Central memory CD8-positive, alpha-beta T cell (primary cell): ENCODE measurements at places on chromosomes 5 and 9.
A peak's percentile ranks its signal among the peaks of the same experiment; 100 is the strongest.

- DNase-seq = no peak
These were observed 497.4 kb upstream of the CCNG1 start for GRCh38 chr5:162939991-162940390.

DNA sequence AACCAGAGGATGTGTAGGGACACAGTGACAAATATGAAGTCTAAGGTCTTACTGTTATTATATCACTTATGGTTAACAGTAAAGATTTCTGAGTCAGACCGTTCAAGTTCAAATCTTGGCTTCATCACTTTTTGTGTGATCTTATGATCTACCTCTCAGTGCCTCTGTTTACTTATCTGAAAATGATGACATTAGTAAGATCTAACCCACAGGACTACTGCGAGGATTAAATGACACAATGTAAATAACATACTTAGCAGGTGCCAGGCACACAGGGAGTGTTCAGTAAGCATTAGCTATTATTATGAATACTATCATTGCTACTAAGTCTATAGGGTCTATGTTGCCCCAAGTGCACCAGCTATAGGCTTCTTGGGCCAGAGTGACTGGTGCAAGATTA, 2.0 kb downstream of the IRF1 start:
- DNase-seq = no peak

DNA sequence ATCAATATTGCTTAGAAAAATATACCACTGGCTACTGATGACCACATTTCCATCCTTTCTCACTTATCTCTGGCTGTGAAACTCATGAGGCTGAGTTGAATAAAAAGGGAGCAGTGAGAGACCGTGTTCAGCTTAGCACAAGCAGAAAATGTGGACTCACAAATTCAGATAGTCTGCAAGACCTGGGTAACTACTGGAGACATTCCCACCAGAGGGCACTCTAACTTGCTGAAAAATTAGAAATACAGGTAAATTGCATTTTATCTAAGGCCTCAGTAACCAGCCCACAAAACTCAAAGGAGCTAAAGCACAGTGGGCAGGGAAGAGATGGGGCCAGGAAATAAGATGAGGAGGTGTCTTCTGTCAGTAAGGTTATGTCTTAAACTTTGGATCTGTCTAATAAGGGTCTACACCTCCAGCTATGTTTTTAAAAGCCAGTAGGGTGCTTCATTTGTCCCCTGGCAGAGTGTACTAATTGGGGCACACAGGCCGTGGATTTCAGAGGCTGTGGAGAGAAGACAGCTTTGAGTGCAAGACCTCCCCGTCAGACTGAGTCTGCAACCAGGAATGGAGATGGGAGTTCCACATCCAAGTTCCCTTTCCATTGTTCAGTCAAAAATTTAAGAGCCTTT, 8.7 kb upstream of the NDUFB6 start:
- no peak for DNase-seq

DNA sequence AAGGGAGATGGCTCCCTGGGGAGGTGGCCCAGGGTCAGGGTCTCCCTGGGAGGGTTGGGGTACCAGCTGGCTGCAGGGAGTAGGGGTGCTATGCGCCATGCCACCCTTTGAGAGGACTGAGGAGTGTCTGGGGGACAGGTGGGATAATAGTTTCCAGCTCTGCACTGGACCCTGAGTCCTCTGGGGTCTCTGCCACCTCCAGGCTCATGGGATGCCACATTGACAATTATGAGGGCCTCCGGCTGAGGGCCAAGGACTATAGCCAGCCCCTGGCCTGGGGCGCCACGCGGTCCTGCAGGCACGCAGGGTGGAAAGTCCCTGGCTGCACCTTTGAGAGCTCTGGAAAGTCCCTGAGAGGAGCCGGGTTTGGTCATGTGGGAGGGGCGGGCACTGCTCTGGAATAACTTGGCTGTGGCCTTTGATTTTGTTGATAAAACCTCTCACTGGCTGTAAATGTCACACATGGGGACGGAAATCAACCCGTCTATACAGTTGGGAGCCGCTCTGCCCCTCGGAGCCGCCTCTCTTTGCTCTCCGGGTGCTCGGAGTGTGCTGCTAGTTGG, 16.0 kb downstream of the TRAF2 start:
- DNase-seq = peak; percentile 58

DNA sequence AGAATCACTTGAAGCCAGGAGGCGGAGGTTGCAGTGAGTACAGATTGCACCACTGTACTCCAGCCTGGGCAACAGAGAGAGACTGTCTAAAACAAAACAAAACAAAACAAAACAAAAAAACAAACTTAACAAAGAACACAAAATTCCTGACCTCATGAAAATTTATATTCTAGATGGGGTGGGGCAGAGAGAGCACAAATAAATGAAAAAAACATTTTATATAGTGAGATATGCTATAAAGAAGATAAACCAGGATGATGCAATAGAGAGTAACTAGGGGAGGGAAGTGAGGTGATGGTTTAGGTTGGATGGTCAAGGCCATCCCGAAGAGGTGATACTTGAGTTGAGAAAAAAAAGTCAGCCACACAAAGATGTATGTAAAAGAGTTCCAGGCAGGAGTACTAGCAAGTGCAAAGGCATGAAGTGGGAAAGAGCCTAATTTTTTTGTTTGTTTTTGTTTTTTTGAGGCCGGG, 10.2 kb upstream of the LARS1 start:
- no peak for DNase-seq

DNA sequence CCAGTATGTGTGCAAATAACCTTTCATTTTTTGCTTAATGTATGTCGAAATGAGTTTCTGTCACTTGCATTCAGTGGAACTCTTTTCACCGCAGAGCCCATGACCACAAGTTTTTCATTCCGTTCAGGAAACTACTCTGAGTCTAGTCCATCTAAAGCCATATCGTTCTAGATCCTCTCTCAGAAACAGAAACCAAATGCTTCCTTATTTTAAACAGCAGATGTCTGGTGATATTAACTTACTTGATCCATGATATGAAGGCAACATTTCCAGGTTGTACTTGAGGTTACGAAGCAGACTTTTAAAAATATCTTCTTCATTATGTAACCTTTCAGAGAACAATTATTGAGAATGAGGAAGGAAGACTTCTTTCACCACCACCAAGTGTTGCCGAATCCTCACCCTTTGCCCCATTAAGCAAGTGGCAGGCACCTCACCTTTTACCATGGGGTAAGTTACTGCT, 72.4 kb upstream of the GNAQ start:
- no peak for DNase-seq

DNA sequence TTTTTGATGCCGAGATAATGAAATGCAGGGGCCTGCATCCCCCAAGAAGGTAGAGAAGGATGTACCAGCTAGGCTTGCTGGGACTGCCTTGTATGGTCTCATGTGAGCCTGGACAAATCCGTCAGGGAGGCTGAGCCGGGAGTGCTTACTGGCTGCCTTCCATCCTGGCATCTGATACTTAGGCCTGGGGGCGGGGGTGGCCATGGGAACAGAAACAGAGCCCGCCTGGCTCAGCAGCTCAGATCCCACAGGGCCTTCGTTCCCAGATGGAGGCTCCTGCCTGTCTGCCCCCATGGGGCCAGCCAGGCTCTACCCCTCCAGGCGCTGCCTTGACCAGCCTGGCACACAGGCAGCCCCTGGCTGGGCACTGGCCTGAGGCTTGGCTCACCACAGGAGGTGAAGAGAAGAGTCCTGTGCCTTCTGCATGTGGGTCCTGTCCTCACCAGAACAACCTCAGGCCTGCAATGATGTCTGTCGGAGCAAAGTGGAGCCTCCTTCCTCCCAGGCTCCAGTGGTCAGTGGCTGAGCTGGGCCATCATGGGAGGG, 10.5 kb upstream of the SPATA31E1 start:
- no peak for DNase-seq

GRCh38 chr9:35533398-35533797, 43.5 kb downstream of the RUSC2 start:
- no peak for DNase-seq

DNA sequence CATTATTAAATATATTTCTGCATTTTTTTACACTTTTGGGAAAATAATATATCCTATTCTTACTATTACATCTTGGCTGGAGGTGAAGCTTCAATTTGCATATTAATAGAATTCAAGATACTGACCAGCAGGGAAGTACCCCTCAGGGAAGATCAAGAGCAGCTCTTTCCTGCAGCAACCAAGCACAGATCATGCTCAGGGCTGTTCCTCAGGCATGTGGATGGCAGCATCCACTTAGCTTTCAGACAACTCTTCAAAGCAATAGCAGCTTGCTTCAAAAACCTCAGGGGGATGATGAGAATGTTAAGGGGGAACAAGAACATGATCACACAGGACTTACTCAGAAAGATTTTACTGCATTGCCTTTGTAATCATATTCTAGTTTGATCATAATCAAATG, 731.8 kb downstream of the SEMA5A start:
- DNase-seq = no peak

- DNase-seq = no peak
These were observed 150.4 kb downstream of the SNCAIP start for GRCh38 chr5:122462486-122462885.

DNA sequence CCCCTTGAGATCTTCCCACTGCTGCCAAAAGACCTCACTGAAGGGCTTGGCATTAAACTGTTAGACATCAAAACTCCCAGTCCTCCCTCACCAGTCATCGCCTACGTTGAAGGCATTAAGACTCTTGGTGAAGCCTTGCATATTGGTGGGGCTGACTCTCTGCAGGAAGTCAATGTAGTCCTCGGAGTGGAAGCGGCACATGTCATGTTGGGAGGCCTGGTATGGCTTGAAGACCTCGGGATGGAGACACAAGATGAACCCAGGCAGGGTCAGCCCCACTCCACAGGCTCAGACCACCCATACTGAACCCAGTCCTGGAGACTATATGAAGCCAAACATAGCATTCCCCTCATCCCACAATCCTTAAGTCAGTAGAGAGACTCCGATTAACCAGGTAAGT, 1.9 kb downstream of the HDAC3 start:
- no peak for DNase-seq

DNA sequence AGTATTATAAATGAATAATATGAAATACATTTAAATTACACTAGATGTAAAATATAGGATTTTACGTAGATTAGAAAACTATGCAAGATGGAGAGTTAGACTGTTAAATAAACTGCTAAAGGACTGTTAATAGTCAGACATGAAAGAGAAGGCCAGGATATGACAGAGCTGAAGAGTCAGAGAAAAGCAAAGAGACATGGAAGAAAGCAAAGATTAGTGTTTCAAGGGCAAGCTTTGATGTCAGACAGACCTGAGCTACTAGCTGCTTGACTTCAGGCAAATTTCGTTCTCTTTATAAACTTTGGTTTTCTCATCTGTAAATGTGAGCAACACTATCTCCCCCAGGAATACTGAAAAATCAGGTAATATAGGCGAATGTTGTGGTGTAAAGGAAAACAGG, 161.3 kb downstream of the RAPGEF6 start:
- no peak for DNase-seq

DNA sequence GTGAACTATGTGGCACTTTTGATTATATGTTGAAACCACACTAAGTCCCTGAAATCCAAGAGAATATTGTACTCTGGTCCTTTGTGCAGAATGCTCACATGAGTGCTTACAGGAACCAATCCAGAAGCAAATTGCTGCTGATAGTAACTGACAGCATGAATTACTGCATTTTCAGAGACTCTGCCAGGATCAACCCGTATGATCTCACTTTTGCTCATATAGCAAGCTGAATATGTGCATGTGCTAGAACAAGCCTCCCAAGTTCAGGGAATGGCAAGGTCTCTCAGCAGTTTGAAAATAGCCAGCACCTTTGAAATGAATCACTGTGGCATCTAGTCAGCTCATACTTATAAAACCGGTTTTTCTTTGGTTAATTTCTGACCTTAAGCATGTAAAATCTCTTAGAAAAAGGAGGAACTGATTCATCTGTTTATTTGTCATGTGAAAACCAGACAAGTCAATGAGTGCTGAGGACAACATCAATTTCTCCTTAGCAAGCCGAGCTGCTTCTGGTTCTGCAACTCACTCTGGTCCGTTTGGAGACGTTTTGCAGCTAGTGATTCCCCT, 215.7 kb upstream of the ELL2 start:
- no peak for DNase-seq

DNA sequence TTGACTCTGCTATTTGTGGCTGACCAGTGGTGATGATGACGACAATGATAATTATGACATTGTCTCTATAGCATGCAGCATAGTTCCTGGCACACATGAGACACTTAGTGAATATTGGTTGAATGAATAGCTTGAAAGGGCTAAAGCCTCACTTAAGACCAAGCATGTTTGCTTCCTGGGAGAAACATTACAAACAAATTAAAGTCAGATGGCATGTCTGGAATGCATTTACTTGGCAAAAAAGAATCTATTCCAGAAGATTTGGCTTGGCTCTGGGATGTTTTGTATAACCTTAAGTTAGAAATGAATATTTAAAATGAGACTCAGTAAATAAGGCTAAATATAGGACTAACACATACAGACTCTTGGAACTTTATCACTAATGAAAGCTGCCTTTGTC, 21.6 kb downstream of the GAS1 start:
- no peak for DNase-seq

DNA sequence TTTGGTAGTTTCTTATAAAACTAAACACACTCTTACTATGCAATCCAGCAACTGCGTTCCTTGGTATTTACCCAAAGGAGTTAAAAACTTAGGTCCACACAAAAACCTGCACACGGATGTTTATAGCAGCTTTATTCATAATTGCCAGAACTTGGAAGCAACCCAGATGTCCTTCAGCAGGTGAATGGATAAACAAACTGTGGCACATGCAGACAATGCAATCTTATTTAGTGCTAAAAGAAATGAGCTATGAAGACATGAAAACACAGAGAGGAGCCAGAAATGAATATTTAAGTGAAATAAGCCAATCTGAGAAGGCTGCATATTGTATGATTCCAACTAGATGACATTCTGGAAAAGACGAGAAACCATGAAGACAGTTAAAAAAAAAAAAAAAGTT, 10.7 kb downstream of the WNK2 start:
- DNase-seq = no peak

DNA sequence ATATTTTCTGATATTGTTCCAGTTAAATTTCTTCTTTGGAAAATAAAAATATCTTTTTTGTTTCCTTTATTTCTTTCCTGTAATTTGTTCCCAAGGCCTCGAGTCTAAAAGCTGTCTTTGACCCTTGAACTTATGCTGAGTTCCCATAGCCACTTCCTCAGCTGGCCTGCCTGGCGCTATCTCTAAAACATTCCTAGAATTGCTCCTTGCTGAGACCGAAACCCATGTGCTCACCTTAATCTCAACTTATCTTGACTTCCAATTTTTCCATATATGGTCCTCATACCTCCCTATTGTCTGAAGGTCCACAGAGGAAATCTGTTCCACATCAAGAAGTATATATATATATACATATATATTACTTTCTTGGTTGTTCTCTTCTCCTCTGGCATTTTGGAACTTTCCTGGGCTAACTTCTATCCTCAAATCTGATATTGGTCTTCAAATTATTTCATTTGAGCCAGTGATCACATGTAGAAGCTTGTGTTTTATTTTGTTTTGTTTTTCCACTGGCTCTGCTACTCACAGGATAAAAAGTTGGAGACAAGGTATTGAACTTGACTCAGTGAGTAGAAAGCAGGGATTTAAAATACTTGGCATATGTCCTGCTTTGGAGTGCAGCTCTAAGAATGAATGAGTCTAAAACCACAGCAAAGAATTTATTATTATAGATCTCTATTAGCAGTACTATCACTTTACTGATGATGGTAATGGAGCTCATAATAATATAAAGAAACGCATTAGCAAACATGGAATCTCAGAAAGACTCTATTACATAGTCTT, 45.2 kb downstream of the ENC1 start:
- DNase-seq = no peak
